ENCODE measurements at places on chromosomes 13 and 19.

DNA sequence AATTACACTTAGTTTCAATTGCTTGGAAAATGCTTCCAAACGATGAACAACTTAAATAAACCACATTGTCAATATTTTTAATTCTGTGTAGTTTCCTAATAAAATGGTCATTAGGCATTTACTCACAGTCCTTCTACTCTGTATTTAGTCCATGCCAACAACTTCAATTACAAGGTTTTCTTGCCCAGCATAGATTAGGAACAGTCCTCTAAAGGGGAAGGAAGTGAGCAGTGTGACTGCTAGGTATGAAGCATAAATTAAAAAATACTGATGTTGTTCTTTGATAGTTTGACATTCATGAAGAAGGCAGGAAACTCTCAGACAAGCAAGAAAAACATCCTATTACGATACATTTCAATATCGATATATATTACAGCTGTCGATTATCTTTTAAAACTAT, 716.0 kb upstream of the PCDH9 start:
- no peak for DNase-seq

DNA sequence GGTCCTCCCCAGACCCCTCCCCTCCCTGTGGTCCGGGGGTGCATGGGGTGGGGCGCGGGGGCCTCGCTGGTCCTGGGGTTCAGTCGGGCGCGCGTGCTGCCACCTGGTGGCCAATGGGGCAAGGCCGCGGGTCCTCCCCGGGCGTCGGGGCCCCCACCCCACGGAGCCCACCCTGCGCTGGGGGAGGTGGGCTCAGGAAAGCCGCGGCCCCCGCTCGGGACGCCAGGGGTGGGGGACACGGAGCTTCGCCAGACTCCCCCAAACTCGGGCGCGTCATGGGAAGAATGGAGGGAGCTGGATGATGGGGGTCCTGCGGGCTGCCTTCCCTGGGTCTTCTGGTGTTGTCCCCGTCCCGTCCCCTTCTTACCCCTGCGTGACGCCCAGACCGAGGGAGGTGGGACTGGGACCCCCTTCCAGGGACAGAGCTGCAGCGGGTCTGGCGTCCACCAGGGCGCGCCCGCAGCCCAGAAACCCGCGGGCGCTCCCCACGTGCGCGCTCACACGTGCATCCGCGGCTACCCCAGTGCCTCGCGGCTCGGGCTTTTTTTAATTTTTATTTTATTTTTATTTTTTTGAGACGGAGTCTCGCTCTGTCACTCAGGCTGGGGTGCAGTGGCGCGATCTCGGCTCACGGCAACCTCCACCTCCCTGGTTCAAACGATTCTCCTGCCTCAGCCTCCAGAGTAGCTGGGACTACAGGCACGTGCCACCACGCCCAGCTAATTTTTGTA, 19.8 kb upstream of the TCF3 start:
- no peak for DNase-seq

DNA sequence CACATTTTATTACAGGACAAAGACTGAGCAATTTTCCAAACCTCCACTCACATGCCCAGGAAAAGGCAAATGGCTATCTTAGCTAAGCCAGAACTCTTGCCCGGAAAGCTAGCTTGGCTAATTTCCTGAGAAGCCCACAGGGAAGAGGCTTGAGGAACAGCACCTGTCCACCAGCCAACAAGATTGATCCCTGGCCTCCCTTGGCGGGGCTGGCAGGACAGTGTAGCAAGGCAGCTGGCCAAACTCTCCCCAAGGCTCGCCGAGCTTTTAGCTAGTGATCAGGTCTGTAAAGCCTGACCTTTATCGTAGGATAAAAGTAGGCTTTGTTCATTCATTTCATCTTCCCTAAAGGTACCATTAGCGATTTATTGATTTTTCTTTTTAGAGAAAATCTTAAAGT, 101.4 kb downstream of the UQCRFS1 start:
- no peak for DNase-seq

GRCh38 chr13:42720113-42720857, 61.1 kb upstream of the FAM216B start:
- no peak for DNase-seq

DNA sequence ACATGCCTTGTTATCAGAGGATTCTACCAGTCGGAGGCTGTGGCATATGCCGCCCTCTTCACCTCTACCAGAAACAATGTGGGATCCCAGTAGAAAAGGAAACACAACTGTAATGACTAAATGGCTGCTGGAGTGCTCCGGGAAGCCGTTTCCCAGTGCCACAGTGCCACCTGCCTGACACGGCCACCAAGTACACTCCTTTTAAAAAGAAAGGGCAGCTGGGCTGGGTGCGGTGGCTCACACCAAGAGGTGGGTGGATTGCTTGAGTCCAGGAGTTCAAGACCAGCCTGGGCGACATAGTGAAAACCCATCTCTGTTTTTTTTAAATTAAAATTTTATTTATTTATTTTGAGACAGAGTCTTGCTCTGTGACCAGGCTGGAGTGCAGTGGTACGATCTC, 67.3 kb downstream of the TRPM4 start:
- DNase-seq, result no peak

- no peak for DNase-seq
Observed at GRCh38 chr19:38711726-38712153, 32.5 kb downstream of the CAPN12 start.
